ENCODE measurements at places on chromosomes 12 and 14.

DNA sequence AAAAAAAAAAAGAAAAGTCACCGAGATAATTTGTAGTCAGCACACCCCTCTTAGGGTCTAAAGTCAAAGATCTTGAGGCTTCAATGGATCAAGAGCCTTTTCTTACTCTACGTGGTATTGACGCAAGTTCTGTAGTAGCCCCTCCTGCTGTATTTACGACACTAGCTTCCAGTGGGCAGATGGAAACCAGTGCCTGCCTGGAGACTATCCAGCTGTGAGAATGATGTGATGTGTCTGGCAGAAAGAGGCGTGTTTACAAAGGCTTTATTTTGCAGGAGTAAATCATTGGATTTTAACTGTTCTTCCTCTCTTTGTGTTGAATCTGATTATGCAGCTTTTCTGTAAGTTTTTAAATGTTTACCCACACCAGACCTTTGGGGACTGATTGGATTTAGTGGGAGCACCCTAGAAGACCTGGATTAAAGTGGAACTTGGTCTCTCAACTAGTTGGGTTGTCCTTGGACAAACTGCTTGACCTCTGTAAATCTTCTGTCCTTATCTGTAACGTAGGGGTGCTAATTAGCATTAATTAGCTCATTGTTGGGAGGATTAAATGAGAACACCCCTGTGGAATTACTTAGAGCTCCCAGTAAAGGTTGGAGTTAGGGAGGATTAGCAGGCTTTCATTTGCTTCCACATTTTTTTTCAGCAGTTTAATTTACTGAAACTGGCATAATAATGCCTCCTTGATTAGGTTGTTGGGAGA, 72.4 kb downstream of the RASSF3 start:
- no peak for DNase-seq

GRCh38 chr12:89350630-89351488, 1.4 kb downstream of the DUSP6 start:
- DNase-seq = no peak

DNA sequence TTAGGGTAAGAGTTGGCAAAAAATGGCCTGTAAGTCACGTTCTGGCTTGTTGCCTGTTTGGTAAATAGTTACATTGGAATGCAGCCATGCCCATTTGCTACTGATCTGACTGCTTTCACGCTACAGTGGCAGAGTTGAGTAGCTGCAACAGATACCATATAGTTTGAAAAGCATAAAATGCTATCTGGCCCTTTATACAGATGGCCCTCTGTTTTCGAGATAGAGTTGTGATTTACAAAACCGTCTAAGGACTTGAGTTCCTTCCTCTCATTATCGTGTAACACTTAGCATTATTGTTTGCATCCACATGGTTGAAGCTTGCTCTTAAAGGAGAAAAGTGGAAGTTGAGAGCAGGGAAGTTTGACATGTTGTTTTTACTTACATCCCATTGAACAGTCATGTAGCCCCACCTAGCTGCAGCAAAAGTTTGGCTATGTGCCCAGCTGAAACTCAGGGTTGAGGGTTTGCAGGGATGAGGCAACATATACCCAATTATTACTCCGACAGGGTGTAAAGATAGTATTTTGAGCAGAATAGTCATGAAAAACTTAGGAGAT, 11.3 kb upstream of the SCFD1 start:
- peak; percentile 36 for DNase-seq

DNA sequence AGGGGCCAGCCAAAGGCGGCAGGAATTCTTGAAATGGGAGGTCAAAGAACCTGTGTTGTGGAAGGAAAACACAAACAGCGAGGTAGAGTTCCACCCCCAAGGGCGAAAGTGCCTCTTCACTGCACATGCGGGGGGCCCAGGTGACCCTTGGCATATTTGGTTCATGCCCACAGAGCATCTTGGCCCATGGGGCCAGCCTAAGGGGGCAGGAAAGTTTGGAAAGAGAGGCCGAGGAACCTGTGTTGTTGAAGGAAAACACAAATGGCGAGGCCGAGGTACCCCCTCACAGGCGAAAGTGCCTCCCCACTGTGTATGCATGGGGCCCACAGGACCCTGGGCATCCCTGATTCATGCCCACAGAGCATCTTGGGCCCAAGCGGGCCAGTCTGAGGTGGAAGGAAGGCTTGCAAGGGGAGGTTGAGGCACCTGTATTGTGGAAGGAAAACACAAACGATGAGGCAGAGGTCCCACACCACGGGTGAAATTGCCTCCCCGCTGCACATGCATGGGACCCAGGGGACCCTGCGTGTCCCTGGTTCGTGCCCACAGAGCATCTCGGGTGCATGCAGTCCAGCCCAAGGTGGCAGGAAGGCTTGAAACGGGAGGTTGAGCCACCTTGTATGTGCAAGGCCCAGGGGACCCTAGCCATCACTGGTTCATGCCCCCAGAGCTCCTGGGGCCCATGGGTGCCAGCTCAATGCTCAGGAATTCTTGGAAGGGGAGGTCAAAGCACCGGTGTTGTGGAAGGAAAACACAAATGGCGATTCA, 384.1 kb downstream of the ALG10 start:
- no peak for DNase-seq

DNA sequence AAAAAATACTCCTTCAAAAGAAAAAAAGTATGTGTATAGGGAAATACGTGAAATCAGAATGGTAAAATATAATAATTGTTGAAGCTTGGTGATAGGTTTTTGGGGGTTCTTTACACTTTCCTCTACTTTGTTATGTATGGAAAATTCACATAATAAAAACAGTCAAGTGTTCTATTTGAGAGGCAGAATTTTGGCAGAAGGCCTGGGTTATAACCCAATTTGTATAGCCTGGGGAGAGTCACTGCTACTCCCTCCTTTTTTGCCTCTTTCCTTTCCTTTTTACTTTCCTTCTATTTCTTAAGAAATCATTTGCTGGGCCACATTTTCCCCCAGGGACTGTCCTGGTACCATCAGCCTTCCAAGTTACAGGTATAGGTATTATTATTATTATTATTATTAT, 105.7 kb downstream of the CRADD start:
- no peak for DNase-seq

GRCh38 chr14:31059152-31059924, 33.2 kb upstream of the STRN3 start:
- DNase-seq = no peak

DNA sequence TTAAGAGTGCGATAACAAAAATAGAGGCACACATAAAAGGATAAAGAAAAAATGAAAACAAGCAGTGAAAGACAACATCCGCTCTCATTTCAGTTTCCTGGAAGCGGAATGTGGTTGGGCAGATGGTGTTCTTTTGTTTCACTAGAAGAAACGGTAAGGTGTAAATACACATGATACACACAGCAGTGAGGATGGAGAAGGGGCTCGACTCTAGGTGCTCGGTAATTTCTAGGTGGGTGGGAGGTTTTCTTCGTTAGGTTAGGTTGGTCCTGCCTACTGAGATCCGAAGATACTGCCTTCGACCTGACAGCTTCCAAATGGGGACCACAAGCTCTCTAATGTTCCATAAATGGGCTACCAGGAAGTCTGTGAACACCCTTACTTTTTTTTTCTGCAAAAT, 1082.5 kb downstream of the BCL11B start:
- DNase-seq = no peak

GRCh38 chr12:24573621-24574020, 375.3 kb downstream of the BCAT1 start:
- DNase-seq = no peak

DNA sequence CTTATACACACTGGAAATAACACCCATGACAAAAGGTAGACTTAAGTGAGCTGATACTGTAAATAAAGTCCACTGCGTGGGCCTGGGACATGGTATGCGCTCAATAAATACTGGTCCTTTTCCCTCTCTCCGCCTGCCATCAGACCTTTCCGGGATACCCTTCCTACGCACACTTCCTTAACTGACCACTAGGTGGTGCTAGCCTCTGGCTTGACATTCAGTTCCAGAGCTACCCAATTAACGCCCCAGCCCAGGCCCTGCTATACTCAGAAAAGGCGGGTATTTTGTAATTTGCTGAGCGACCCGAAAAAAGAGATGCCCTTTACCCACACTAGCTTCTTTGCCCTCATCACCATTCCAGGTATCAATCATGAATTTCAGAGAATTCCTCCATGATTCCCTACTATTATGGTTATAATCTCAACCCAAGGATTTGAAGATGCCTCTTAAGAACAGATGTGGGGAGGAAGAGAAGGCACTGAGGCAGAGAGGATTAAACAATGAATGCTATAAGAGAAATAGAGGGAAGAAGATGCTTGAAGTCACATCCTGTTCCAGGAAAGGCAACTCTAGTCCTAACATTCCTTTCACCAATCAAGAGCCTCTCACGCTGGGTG, 3.9 kb upstream of the LRP1 start:
- peak; percentile 56 for DNase-seq
